ENCODE measurements at places on chromosomes 13 and 19.

GRCh38 chr19:917323-918151 is at the start of gene KISS1R:
Gene KISS1R (plus strand): TSS chr19:917333. CDS start chr19:917503, 170 bp downstream.
- peak; percentile 64 for DNase-seq

GRCh38 chr13:104314926-104315535 is 1248.8 kb upstream of the SLC10A2 start:
- no peak for DNase-seq

DNA sequence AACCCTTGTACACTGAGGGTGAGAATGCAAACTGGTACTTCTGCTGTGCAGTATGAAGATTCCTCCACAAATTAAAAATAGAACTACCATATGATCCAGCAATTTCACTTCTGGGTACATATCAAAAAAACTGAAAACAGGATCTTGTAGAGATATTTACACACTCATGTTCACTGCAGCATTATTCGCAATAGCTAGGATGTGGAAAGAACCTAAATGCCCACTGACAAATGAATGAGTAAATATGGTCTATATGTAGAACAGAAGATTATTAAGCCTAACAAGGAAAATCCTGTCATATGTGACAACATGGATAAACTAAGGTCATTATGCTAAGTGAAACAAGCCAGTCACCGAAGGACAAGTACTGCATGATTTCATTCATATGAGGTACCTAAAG is 304.7 kb downstream of the ENOX1 start:
- DNase-seq, result no peak

DNA sequence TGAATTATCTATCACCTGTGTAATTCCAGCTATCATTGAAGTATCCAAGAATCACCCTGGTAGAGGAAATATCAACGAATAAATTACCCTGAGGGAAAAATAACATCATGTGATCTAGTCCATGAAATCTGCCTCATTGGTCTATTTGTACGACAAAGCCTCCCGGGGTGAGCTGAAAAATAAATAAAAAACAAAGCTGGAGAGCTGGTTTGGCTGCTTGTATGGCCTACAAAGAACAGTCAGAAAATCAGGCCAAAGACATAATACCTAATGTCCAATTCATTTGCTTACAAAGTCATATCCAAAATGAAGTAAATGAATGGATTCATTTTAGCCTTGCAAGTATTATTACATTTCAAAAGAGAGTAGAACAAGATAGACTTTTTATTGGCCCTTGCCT is 449.9 kb downstream of the KLF12 start:
- no peak for DNase-seq

- peak; percentile 34 for DNase-seq
Measured at GRCh38 chr13:19927117-19927748, 31.3 kb upstream of the ZMYM2 start.

DNA sequence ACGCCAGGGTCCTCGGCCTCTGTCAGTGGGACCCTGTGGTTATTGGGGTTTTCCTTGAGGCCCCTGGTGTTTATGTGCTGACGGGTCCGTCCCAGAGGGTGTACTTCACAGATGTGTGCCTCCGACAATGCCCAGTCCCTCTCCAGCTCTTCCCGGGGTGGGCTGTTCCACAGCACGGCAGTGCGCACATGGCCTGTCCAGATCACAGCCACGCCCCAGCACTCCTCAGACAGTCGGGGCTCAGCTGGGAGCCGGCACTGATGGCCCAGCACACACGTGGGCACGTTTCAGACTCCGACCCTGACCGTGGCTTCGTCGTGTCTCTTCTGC is 16.9 kb upstream of the F7 start:
- no peak for DNase-seq

DNA sequence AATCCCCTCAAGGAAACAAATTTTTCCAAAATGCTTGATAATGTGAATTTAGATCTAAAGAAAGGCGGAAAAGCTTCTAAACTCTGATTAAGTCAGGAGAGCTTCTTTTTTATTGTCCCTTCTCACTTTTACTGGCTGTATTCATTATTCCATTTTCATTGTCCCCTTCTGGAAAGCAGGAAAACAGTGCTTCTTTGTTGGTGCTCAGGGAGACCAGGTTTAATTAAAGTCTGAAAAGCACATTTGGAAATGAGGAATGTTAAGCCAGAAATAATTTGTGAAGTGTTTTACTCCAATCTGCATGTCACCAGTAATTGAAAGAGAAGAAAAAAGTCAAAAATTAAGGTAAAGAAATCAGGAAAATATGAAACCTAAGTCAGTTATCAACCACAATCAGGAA is 43.5 kb upstream of the TSC22D1 start:
- DNase-seq, result no peak

DNA sequence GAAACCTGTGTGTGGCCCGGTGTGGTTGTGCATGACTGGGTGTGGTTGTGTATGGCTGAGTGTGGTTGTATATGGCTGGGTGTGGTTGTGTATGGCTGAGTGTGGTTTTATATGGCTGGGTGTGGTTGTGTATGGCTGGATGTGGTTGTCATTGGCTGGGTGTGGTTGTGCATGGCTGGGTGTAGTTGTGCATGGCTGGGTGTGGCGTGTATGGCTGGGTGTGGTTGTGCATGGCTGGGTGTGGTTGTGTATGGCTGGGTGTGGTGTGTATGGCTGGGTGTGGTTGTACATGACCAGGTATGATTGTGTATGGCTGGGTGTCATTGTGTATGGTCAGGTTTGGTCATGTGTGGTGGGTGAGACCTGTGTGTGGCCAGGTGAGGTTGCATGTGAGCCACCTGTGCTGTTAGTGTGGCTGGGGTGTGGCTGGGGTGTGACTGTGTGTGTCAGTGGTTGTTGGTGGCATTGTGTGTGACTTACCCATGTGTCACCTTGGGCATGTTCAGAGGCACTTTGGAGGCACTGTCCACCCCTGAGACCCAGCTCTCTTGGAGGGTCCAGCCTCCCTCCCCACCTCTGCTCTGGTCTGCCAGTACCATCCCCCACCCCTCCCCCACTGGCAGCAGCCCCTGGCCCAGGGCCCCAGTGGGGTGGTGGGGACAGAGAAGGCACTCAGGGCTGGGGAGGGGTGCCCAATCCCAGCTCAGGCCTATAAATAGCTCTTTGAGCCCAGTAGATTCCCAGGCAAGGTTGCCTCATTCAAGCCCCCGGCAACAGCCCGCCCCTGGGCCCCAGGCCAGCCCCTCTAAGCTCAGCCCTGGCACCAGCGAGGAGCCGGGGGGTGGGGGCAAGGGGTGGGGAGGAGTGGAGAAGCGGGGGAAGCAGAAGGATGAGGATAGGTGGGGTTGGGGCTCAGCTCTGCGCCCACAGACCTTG is 3.9 kb upstream of the NCAN start:
- DNase-seq, result no peak

DNA sequence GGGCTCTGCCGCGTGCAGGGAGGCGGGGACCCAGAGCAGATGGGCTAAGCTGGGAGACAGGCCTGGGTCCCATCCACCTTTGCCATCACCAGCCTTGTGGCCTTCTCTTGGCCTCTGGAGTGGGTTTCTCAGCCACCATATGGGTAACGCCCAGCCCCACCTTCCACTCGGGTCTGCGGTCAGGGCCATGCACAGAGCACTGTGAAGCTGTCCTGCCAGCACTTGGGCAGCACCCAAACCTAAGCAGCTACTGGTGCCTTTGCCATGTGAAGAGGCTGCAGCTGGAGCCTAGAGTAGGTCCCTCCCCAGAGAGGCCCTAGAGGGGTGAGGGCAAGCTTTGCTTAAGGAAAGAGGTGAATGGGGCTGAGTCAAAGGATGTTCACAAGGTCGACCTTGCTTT is 24.1 kb upstream of the NPAS1 start:
- DNase-seq, result no peak

DNA sequence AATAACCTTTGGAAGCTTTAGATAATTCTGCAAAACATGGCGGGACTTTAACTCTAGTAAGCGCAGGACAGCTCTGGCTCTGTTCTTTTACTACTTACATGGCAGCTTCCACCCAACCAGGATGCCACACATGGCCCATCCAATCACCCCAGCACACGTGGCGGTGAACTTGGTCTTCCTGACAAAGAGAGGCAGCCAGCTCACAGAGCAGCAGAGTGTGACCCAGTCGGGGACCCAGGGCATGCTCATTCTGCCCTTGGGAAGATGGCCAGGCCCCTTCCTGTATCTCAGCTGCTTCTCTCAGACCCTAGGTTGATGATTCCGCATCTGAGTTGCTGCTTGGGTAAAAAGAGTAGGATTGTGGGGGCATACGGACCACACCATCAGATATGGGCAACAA is 172.1 kb downstream of the USP12 start:
- DNase-seq, result no peak

DNA sequence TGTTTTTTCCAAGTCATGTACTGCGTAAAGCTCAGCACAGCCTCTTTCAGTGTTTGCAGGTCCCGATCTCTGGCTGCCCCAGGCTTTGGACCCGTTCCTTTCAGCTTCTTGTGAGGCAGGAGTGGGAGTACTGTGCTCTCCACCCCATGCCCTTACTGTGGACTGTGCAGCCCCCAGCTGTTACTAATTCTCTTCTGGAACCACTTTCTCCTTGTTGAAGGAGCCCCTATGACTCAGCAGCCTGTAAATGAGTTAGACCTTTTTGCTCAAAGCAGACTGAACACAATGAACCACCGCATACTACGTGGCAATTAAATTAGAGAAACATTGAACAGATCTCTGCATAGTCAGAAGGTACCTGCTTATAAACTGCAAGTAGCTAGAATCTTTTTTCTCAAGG is 39.0 kb downstream of the SERTM1 start:
- no peak for DNase-seq

DNA sequence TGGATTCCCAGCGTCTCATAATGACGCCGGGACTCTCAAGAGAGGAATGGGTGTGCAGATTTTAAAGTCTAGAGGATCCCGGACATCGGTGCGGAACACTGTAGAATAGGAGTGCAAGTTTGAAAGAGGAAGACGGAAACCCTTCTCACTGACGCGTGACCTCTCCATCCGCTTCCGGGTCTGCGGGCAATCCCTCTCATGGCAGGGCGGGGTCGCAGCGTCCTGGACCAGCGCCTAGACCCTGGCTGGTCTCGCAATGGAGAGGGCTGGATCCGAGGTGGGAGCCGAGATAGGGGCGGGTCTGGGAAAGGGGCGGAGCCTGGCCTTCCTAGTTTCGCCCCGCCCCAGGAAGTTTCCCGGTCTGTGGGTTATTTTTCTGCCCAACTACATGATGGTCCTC is 4.6 kb upstream of the ZNF845 start:
- DNase-seq, result peak; percentile 71

DNA sequence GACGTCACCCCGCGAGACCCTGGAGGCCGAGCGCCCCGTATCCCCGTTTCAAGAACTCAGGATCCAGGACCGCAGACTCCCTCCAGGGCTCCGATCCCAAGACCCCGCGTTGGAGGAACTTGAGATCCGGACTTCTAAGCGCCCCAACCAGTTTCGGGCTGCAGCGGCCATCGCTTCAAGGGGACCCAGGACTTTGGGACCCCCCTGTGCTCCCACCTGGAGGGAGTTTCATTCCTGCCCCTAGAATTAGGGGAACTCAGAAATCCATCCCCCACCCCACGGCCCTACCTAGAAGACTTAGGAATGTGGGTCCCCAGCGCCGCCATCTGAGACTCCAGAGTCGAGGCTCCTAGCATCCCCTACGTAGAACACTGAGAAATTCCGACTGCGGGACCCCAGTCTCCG is 400 bp downstream of the PLEKHG2 start:
- DNase-seq, result no peak

DNA sequence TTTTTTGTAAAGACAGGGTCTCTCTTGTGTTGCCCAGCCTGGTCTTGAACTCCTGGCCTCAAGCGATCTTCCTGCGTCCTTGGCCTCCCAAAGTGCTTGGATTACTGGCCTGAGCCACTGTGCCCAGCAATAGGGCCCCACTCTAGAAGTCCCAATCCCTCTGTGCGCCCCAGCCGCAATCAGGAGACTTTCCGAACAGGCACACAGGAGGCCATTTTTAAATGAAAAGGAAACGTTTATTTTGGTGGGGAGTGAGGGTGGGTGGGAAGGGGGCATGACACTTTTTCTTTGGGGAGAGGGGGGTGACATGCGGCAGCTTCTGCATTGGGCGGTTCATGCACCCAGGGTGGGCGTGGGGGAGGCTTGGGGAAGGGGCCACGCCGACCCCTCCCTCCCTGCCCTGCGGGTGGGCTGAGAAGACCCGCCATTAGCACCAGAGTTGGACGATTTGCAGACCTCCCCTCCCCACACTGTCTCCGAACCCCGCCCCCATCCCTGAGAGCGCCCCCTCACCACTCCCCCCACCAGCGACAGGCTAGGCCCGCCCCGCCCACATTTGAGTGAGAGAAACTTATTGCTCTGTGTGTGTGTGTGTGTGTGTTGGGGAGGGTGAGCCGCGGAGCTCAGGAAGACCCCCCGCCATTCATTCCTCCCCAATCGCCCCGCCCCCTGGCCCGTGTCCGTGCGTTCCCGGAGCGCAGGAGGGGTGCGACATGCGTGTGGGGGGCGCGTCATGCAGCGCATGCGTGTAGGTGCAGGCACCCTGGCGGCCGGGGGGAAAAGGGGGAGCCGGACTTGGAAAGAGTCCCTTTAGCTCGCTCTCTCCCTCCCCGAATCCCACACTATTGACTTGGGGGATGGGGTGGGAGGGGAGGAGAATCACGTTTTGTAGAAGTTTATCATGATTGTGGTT is 17.2 kb downstream of the KCNC3 start:
- peak; percentile 84 for DNase-seq

DNA sequence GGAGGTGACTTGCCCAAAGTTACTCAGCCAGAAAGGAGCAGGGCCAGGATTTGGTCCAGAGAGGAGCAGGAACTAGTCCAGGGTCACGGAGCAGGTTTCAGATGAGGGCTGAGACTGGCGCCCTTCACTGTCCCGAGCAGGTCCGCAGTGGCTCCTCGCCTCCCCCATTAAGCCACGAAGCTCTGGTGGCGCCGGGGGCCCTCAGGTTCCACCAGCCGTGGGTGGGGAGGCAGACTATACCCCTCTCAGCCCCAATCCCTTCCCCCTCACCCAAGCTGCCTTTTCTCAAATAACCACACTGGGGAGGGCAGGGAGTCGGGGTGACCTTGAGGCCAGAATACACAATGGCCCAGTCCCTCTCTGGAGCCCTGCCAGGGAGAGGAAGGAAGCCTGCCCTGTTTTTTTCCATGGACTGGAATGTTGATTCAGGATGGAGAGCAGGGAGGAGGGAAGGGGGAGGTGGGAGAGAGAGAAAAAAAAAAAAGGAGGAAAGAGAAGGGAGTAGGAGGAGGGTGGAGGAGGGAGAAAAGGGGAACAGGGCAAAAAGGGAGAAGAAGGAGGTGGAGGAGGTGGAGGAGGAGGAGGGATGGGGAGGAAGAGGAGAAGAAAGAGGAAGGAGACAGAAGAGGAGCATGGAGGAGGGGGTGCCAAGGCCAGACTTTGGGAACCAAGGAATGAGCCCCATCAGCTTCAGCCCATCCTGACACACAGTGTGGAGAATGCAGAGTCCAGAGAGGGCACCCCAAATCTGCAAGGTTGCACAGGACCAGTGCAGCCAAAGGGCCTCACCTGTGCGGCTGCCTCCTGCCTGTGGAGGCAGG is 19.7 kb downstream of the CEACAM16 start:
- DNase-seq, result no peak

DNA sequence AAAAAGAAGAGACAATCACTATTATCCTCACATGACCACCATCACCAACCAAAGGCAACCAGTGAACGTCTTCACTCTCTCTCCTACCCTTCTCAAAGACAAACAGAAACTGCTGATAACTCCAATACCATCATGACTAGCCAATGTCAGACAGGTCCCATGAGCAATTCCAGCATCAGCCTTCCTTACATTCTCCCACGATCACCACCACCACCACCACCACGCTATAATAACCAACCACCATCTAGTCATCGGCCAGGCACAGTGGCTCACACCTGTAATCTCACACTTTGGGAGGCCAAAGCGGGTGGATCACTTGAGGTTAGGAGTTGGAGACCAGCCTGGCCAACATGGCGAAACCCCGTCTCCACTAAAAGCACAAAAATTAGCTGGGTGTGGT is 3.9 kb downstream of the MYO1F start:
- DNase-seq, result no peak

GRCh38 chr13:94414141-94414540 is 65.3 kb downstream of the DCT start:
- no peak for DNase-seq

All from NCI-H1930 (cell line).